ENCODE measurements at places on chromosomes 16 and 17. TPM values are rescaled to one million over a fixed set of nuclear protein-coding genes. Genes with fewer than 3 reads are reported as not detected.

The GSE1 gene
- 45.4 TPM for total RNA-seq

The ENPP7 gene
- not detected for total RNA-seq

The SHISA9 gene
- total RNA-seq, result 10.8 TPM

The SRP68 gene
- total RNA-seq, result 44.7 TPM

The FOXC2 gene
- 1.3 TPM for total RNA-seq

The SHPK gene
- total RNA-seq, result 6.1 TPM

The CD300LB gene
- total RNA-seq, result 0.83 TPM

The LRRC36 gene
- not detected for total RNA-seq

The WNT9B gene
- 0.42 TPM for total RNA-seq

The HOXB6 gene
- 2.2 TPM for total RNA-seq

The GP1BA gene
- not detected for total RNA-seq

The FOXJ1 gene
- total RNA-seq, result not detected

GRCh38 chr16:4420505-4421105, 4.2 kb upstream of the CORO7 start:
- no peak for DNase-seq

DNA sequence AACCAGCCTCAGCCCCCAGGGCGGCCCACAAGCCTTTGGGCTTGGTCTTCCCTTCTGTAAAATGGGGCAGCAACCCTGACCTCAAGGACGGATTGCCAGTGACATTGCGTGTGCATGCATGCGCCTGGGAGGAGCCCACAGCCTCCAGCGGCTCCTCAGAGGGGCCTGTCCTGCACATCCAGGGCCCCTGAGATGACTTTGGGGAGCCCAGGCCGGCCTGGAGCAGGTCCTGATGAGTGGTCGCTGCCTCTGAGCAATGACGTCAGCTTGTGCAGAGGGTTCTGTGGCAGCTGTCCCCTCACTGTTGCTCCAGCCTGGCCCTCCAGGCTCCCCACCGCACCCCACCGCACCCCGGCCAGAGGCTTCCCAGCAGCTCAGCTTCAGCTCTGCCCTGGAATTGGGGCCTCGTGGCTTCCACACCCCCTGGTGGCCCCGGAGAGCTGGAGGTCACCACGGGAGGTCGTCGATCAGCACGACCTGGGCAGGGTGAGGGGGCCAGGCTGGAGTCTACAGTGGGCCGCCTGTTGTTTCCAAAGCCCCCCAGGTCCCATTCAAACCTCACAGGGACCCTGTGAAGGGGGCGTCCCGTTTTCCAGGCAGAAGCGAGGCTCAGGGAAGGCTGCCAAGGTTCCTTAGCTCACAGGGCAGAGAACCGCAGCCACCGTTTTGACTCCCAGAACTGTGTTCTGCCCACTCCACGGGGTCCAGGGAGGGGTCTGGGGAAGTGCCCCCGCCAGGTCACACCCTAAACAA, 341.8 kb downstream of the SEC14L1 start:
- DNase-seq, result no peak

DNA sequence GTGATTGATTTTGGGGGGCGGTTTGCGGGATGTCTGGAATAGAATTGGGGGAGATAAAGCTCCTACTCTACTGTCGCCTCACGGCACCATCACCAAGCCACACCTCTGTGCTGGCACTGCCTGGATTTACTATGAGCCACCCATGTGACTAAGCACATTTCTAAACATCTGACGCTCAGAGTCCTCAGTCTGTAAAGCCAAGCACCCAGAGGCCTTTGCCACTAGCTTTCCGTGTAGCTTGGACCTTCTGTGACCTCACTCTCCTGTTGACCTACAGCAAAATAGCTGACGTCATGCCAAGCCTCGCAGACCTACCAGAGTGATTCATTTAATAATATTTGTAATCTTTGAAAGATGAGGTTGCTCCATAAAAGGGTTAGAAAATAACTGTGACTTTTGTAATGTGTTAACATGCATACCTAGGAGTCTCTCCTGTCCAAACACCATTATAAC, 38.5 kb upstream of the MYOCD start:
- no peak for DNase-seq

GRCh38 chr17:29143894-29144293, 36.3 kb downstream of the MYO18A start:
- no peak for DNase-seq

- no peak for DNase-seq
These were observed 114.4 kb downstream of the SEC14L1 start for GRCh38 chr17:77254951-77255825.

- no peak for DNase-seq
These were observed 69.7 kb upstream of the FA2H start for GRCh38 chr16:74844041-74844980.

DNA sequence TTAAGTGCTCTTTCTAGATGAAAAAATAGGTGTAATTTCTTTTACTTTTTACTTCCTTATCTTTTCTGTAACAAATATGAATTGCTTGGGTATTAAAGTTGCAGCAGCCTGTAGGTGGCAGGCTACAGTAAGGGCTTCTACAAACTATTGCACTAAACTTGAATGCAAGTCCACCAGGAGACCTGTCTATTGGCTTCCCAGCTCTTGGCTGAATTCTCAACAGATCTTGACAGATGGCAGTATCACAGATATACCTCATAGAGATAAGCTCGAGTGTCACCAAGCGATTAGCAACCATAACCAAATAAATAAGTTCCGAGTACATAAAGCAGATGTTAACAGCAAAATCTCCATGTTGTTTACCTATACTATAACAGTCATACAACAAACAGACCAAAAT, 5.9 kb downstream of the BBS2 start:
- no peak for DNase-seq

- no peak for DNase-seq
These were observed 3.4 kb downstream of the ALDOA start for GRCh38 chr16:30068750-30069610.

- no peak for DNase-seq
These were observed 17.7 kb downstream of the BCL7C start for GRCh38 chr16:30875871-30876801.

- no peak for DNase-seq
These were observed 7.1 kb downstream of the ANKFN1 start for GRCh38 chr17:56160422-56160821.

GRCh38 chr17:34645594-34645993, 66.2 kb downstream of the TMEM132E start:
- no peak for DNase-seq

DNA sequence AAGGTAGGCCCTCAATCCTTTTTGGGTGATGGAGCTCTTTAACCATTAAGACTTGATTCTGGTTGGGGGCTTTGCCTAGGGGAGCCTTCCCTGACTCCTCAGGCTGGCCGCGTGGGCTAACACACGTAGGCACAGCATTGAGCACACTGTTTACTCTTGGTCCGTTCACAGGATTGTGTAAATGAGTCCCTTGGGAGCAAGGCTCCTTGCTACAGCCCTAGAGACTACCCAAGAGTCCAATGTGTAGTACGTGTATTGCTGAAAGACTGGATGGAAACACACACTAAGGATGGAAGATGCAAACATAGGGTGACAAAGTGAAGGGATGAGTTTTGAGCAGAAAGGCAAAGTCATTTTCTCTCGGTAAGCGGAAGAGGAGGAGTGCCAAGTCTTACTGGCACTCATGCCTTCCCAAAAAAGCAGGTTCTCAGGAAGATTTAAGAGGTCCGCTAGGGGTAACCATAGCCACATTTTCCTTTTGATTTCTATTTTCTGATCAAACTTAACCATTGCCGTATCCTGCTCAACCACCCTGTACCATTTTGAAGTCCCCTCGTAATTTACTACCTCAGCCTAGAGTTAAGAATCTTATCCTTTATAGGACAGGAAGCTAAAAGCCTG, 911 bp upstream of the ITGA2B start:
- no peak for DNase-seq

DNA sequence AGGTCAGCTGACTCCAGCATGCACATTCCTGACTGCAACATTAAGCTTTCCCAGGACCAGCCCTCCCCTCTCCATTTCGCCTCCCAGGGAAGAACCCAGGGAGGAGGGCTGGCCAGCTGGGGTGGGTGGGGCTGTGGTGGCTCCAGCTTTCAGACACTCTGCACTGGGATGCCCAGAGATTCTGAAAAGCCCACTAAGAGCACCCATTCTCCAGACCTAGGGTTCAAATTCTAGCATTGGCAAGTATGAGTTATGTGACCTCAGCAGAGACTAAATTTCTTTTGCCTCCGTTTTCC, 7.8 kb downstream of the DLX3 start:
- DNase-seq, result no peak

DNA sequence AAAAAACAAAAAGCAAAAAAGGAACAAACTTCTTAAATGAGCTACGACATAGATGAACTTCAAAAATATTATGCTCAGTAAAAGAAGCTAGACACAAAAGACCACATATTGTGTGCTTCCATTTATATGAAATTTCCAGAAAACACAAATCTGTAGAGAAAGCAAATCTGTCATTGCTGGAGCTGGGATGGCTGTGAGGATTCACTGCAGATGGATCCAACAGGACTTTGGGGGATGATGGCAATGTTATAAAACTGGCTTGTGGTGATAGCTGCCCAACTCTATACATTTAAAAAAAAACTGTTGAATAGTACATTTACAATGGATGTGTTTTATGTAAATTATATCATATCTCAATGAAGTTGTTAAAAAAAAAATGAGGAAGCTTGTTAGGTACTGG, 52.6 kb upstream of the MAP3K14 start:
- DNase-seq, result peak; percentile 14

DNA sequence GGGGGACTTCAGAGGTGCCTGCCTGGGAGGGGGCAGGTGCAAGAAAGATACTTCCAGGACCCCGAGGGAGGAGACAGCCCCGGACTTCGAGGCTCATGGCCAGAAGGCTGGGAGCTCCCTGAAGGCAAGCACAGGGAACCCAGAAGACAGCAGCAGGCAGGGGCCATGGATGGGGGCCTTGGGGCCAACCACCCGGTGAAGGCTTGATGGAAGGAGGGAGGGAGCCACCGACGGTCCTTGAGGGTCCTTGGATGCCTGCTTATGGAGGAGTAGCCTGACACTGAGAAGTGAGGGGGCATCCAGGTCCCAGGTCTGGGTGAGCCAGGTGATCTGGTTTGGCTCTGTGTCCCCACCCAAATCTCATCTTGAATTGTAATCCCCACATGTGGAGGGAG, 89.7 kb downstream of the SEC14L1 start:
- no peak for DNase-seq

- no peak for DNase-seq
These were observed 8.1 kb upstream of the TIMP2 start for GRCh38 chr17:78933025-78933958.

DNA sequence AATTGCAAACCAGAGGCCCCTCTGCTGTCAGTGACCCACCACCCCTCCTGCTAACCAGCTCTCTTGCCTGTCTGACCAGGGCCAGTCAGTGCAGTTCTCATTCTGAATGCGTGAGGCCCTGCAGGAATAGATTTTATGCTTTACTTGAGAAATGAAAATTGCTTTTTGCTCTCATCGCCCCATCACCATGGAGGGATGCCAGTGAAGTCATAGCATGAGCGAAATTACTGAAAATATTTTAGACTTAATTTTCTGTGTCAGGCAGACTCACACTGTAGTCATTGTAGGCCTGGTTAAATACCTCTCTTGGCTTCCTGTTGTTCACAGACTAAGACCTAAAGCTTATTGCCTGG, 490.5 kb upstream of the CDH5 start:
- no peak for DNase-seq

GRCh38 chr17:73255671-73256181, 6.0 kb downstream of the CPSF4L start:
- DNase-seq, result no peak

DNA sequence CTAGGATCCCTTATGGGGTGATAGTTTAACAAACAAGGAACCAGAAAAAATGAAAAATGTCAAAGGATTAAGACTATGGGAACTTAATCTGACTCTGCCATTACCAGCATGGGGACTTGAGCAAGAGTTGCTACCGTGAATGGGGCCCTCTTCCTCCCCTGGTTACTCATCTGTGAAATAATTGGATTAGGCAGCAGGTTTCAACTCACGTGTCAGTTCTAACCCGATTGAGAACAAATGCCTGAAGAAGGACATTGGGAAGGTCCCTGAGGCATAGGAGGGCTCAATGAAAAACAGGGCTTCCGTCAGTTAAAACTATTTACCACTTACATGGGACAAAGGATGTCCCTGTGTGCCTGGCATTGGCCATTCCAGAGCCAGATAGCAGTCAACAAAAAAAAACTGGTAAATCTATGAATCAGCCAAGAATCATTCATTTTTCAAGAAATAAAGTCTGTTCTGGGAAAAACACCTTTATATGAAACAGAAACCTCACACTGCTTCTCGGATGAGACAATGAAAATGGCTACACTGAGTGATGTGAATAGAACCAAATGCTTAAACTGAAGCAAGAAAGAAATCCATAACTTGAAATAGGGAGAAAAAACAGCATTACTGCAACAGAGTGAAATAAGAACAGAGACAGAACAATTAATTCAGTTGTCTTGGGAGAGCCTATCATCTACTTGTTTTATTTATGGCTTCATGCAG, 104.3 kb downstream of the ADAMTS18 start:
- no peak for DNase-seq

GRCh38 chr16:50932348-50932935, 190.6 kb downstream of the CYLD start:
- DNase-seq, result no peak

DNA sequence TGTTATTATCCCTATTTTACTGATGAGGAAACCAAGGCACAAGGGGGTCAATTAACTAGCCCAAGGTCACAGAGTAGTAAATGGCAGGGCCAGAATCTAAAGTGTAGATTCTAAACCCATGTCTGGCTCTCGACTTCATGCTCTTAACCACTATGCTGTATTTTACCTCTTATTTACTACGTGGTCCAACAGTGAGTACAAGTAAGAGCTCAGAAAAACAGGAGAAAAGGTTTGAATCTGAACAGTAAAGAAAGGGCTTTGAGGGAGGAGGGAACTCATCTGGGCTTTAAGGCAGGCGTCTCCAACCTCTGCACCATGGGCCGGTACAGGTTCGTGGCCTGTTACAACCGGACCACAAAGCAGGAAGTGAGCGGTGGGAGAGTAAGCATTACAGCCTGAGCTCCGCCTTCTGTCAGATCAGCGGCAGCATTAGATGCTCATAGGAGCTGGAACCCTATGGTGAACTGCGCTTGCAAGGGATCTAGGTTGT, 62.9 kb downstream of the SMURF2 start:
- no peak for DNase-seq

- DNase-seq, result no peak
These were observed 22.4 kb downstream of the ALDH3A2 start for GRCh38 chr17:19670908-19671307.

GRCh38 chr16:31355431-31356100, 590 bp downstream of the ITGAX start:
- no peak for DNase-seq

DNA sequence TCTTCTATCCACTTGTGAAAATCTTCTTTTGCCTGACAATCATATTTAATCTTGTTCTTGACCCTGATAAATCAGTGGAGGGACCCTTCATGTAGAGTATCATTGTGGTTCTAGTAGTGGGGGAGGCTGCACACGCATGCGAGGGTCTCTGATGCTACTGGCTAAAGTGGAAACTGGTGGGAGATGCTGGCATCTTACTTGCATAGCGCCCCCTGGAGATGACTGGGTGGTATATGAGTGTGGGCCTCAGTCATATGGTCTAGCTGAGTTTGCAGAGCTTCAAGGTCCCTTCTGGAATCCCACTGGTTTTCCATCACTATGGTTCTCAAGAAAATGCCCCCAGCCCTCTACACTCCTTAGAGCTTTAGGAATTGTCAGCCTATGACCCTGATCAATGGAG, 236.4 kb upstream of the AXIN2 start:
- DNase-seq, result no peak

- no peak for DNase-seq
These were observed 6.9 kb downstream of the PLLP start for GRCh38 chr16:57277586-57277985.

Data from esophagus muscularis mucosa (tissue), 4 donors.